Immature natural killer cell (primary cell): ENCODE measurements at places on chromosomes 3 and 15.

DNA sequence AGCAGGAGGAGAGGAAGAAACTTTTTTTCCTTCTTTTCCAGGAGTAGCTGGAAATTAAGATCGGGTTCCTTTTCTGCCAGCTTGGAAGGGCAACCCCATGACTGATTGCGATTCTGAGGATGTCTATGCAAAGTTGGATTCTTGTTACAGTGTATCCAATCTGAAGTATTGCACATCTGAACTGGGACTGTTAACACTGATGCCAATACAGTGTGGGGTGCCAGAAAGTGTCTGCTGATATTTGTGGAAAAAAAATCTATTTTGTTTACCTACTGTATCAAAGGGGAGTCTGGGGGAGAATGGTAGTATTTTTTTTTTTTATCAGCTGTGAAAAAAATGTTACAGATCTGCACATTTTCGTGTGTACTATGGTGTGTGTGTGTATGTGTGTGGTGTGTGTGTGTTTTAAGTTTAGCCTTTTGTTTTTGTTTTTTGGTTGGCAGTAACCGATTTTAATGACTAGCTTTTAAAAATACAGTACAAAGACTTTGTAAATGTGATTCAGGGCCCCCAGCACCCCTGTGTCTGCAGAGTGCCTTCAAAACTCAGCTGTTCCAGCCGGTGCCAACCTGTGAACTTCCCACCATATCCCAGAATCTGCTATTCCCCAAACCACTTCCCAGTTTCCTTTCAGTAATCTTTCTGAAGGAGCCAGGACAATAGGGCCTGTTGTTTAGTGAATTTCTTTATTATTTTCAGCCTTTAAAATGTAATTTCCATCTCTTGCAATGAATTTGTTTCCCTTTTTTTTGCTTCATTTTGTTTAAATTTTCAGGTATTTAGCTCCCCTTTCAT, 1.9 kb downstream of the RAP2B start:
- DNase-seq: no peak

DNA sequence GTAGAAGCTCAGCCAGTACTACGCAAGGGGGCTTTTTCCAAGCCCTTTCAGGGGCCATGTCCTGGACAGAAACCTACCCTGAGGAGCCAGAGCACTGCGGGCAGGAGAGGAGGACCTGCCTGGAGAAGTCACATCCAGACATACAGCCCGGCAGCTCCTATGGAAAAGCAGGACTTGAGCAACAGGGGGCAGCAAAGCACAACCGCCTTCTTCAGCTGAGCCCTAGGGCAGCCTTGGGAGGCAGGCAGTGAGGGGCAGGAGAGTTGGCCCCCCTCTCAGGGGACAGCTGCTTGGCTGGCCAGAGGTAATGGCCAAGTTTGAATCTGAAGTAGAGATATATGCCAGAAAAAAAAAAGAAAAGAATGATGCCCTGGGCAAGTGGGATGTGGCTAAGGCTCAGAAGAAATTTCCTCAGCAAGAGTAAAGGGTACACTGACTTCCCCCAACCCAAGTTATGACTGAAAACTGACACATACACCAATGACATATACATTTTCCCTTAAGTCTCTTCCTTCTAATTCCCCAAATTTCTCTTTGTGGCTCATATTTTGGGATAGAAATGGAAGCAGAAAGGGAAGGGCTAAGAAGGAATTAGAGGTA, 56.9 kb downstream of the CYP19A1 start:
- DNase-seq: no peak

DNA sequence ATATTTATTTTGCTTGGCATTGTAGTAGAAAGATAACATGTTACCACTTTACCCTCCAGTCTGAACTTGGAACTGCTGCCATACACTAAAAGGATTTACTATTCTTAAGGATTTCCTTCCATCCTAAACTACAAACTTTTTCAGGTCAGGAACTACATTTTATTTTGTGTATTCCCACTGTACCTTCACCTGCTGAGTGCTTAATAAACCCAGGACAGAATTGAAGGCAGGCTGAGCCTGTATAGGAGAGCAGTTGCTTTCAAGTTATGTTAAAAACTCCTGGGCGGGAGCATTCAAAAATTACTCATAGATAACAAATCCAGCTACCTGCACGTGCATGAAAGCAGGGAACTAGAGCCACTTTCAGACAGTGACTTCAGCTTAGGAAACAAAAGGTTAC, 58.3 kb downstream of the CACNA1D start:
- DNase-seq: no peak

GRCh38 chr3:170480111-170480510, 61.4 kb downstream of the CLDN11 start:
- DNase-seq: no peak

DNA sequence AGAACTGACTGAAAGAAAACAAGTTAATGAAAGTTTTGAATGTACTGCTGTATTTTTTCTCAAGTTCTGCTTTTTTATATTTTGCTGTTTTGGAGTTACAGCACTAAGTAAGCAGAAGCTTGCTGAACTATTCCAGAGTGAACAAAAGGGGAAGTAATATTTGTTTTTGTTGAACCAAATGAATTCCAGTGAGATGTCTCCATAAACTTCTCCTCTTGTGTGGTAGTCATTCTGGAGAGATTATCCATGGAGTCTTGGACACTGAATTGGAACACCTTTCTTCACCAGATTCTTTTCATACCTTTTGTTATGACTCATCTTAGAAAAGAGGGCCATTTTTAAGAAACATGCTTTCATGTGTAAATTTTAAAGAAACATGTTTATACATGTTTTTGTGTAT, 8.8 kb downstream of the ANKUB1 start:
- no peak for DNase-seq

DNA sequence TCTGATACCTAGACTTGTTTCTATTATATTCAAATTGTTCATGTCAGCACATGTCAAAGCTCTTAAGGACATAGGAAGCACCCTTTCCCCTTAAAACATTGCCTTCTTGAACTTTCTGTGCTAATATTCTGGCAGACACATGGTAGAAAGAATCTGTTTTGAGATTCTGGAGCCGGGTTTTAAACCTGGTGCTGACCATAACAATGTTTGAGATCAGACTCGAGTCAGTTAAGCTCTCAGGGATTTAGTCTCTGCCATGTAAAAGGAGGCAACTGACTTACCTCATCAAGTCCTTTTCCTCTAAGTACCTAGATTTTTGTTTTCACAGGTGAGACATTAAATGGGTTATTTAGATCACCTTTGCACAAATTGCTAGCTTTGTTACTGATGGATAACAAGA, 38.9 kb downstream of the RBMS3 start:
- no peak for DNase-seq

GRCh38 chr3:48247401-48247811, 6.5 kb downstream of the ZNF589 start:
- no peak for DNase-seq

DNA sequence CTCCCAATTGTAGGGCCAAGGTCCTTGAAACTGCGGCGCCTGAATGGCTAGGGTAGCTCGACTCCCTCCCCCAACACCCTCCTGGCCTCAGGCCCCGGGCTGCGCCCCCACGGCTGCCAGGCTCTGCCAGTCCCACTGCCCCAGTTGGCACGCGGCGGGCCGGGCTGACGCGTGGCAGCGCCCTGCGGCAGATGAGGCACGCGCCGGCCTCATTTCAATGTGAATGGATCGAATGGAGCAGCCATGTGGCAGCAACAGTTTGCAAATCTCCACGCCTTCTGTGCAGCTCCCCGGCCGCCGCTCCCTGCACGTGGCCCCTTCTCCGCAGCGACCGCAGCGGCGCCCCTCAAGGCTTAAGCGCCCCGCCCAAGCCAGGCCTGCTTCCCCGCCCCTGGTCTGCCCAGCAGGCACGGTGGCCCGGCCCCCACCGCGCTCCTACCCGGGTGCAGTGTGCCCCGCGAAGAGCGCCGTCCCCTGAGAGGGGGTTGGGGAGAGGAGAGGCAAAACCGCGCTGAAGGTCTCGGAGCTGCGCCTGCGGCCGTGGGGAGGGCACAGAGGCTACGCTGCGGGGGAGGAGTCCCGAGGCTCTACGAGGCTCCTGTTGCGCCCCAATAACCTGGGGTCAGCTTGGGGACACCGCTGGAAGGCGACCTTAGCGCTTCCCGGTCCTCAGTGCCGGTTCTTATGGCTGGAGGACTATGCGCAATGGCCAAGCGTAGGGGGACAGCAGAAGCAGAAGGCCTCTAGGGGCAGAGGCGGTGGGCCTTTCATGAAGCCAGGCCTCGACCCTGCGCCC, 3.1 kb upstream of the DLL4 start:
- no peak for DNase-seq

GRCh38 chr3:45790596-45790995, 5.7 kb downstream of the SLC6A20 start:
- no peak for DNase-seq

GRCh38 chr3:128068156-128068620, 16.0 kb downstream of the SEC61A1 start:
- peak; percentile 31 for DNase-seq

- DNase-seq: no peak
Measured at GRCh38 chr3:74331711-74332110, 282.7 kb downstream of the CNTN3 start.
